DMS79 (cell line): ENCODE measurements at places on chromosomes 7 and 10.

DNA sequence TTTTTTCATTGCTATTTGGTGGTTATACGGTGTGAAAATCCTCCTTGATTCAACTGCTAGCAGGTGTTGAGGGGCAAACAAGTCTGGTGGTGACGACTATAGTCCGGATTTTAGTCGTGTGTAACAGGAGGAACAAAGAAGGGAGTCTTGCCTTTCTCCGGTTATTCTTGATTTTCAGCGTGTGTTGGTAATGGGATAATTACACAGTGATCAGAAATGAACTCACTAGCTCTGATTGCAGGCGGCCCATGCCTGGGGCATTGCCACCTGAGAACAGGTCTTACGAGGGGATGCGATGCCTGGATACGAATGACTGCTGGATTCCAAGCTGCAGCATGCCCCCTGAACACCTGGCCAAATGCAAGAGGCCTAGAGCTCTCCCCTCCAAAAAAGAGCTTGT lies 72.8 kb downstream of the CAMK1D start:
- DNase-seq, result no peak

DNA sequence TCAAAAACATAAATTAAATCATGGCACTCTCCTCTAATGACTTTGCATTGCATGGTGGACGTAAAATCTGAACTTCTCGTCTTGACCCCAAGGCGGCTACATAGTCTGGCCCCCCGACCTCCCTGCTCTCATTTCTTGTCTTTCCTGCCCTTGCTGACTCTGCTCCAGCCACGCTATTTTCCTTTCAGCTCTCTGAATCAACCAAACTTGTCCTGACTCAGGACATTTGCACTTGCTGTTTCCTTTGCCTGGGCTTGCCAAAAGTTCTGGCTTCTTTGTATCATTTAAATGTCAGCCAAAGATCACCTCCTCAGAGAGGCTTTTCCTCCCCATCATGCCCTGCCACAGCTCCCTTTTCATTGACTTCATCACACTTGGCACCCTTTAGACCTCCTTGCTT lies 107.7 kb upstream of the NFE2L3 start:
- no peak for DNase-seq

GRCh38 chr10:21270976-21271375 lies 254.5 kb downstream of the SKIDA1 start:
- DNase-seq, result no peak

DNA sequence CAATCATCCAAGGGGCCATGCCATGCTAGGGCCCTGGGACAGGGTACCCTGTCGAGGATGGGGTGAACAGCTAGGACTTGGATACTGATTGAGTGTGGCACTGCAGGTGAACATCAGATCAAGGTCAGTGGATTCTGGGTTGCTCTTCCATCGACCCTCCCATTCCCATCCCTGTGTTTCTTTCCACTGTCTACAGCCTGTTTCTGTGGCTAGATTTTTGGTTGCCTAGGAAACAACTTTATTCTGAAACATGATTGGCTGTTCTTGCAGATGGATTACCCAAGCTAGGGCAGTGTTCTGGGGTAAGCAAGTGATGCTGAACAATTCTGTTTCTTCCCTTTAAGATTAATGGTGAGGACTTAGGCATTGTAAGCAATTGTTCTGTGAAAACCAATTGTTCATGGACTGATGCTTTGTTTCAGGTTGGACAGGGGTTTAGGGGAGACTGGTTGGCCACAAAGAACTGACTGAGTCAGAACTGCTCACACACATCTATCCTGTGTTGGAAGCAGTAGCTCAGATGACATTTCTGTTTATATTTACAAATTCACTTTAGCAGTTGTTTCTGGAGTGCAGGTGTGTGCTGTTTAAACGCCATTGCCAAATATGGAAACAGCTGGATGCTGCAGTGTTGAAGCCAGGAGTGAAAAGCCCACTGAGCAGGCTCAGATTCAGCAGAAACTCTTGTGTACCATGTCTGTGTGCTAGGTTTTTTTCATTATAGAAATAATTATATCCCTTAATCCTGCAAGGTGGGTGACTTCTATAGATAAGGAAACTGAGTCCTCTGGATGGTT lies 102.3 kb upstream of the BTBD16 start:
- no peak for DNase-seq

DNA sequence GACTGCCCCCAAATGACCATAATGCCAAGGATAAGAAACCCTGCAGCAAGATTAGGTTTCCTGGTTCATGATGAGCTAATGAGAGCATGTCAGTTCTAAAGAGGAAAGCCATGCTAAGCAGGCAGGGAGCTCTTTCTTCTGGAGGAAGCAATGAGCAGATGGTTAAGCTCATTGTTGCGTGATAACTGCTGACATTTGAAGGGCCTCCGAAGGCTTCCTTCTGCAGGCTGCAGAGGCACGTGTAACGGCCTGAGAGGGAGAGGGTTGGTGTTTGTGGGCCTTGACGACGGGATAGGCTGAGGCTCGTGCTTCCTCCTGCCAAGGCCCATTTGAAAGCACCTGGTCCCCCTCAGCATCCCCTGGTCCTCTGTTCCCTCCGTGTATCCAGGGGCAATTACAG lies 63.5 kb upstream of the BTBD16 start:
- peak; percentile 79 for DNase-seq

- DNase-seq, result no peak
Measured at GRCh38 chr7:20470726-20471125, 140.0 kb downstream of the ITGB8 start.

DNA sequence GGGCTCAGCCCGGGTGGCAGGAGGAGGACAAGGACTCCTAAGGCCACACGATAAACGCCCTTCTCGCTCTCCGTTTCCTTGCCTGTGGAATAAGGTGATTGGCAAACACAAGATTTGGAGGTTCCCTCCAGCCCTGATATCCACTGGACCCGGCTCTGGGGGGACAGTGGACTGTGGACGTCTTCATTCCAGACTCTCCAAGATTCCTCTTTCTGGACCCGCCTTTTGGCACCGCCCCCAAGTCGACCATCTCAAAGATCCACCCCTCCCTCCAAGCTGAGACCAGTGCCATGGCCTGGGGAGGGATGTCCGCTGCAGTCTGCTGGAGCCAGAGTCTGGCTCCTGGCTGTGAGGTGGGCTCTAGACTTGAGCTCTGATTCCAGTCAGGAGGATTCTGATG lies 23.6 kb downstream of the ZNF783 start:
- DNase-seq, result no peak
